Fibroblast of skin of right quadriceps (primary cell): ENCODE measurements at places on chromosomes 2 and 18.
A peak's percentile ranks its signal among the peaks of the same experiment; 100 is the strongest.

GRCh38 chr2:233814056-233814835 is 36.1 kb downstream of the MROH2A start:
- DNase-seq: no peak

DNA sequence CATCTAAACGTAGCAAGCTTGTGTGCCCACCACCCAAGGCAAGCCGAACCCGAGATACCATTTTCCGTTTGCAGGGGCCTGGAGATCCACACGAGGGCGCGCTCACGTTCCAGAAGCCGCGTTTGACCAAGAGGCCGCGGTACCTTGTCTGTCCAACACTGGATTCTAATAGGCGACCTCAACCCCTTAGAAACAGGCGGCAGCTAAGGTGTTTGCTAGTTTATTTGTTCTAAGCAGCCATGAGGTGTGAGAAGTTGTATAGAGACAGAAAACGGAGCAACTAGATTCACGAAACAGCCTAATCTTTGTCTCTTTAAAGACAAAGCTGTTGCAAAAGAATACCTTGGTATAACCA is 4.2 kb downstream of the HOXD11 start:
- peak; percentile 47 for DNase-seq

DNA sequence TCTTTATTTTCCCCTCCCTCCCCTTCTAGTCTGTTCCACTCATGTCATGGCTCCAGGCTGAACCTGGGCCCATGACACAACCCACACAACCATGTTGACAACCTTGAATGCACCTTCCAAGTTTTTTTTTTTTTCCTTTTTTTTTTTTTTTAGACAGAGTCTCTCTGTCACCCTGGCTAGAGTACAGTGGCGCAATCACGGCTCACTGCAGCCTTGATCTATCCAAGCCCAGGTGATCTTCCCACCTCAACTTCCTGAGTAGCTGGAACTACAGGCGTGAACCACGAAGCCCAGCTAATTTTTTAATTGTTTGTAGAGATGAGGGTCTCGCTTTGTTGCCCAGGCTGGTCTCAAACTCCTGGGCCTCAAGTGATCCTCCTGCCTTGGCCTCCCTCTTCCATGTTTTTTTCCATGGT is 21.9 kb upstream of the ROCK2 start:
- DNase-seq: no peak

- no peak for DNase-seq
These were observed 1.7 kb upstream of the PER2 start for GRCh38 chr2:238290091-238290509.

DNA sequence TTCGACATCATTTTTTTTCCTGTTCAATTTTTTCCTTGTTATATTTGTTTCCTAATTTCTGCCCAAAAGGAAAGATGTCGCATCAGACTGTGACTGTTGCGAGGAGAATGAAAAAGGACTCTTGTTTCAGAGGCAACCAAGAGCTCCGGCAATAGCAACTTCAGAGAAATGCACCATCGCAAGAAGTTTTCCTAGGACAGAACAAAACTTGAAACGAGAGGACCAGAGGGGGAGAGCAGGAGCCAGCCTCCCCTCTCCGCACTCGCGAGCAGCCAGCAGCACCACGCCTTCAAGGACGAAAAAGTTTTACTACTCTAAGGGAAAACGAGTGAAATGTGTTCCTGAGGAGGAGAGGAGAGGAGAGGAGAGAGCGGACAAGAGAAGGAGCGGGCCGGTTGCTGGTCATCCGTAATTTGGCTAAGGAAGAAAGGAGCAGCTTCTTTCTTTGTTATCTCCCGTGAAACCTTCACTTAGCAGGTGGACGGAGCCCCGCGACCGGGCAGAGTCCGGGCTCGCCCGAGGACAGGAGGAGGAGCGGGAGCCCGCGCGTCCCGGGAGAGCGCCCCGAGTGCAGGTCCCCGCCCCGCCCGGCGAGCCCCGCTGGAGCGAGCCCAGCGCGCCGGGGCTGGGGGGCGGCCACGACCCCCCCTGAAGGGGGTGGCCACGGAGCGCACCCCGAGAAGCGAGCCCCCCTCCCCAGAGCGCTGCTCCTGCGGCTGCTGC is 744 bp downstream of the POU3F3 start:
- no peak for DNase-seq

DNA sequence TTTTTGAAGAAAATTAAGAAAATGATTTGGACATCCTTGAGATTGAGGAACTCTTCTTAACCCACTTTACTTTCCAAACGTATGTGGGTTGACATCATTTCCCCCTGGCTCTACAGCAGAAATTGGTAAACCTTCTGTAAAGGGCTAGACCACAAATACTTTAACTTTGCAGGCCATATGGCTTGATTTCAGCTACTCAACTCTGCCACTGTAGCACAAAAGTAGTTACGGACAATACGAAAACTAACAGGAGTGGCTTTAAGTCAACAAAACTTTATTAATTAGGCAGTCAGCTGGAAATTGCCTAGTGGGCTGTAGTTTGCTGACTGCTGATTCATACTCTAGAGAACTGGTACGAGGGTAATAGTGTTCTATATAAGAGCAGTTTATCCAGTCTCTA is 83.2 kb upstream of the DTNB start:
- DNase-seq: no peak

GRCh38 chr2:218855305-218856166 is 4.1 kb upstream of the WNT6 start:
- DNase-seq: no peak

DNA sequence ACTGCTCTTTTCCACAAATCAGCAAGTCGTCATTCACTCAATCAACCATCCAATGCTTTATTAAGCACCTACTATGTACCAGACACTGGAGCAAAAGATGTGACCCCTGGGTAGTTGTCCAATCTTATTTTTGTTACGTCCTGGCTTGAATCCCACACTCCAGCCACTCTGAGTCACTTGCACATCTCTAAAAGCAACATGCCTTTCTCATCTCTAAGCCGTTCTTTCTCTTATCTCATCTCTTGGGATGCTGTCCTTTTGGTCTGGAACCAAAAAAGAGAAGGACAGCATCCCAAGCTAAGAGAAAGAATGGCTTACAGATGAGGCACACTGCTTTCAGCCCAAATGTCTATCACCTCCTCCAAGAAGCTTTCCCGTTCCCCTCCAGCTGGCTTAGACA is 58.8 kb downstream of the RNF152 start:
- DNase-seq: peak; percentile 34

DNA sequence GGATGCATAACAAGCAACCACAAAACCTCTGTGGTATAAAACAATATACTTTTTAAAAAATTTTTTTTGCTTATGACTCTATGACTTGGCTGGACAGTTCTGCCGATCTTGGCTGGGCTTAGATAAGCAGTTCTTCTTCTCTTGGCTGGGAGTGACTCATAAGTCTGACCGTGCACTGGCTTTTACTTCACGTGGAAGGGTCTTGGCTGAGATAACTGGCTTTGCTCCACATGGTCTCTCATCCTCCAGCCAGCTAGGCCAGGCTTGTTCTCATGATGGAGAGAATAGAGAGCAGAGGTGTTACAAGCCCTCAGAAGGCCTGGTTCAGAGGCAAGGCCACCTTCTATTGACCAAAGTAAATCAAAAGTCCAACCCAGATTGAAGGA is 178.9 kb upstream of the SERPINE2 start:
- DNase-seq: peak; percentile 41

- peak; percentile 28 for DNase-seq
These were observed 316.2 kb downstream of the CDH2 start for GRCh38 chr18:27860701-27861107.

- no peak for DNase-seq
These were observed 33.4 kb downstream of the USP14 start for GRCh38 chr18:191725-192124.
